ENCODE measurements at places on chromosomes 13 and 19. TPM values are rescaled to one million over a fixed set of nuclear protein-coding genes. Genes with fewer than 3 reads are reported as not detected.

GRCh38 chr13:26811581-26811980 is 51.0 kb upstream of the GPR12 start:
- no peaks in the 10 kb centered on the region for H3K4me1 ChIP-seq
- H3K36me3 ChIP-seq: no peaks in the 10 kb centered on the region
- DNase-seq: no peak
- no peak overlapping the region for H3K27ac ChIP-seq
- no peak overlapping the region for H3K4me3 ChIP-seq

- DNase-seq: no peak
- H3K27me3 ChIP-seq: no peaks in the 10 kb centered on the region
- peaks cover 6% of the 10 kb centered on the region for H3K36me3 ChIP-seq
- H3K4me3 ChIP-seq: no peak overlapping the region
These were observed 75.6 kb upstream of the KLF5 start for GRCh38 chr13:72983085-72983768.

GRCh38 chr19:7730286-7731217 is 1.4 kb downstream of the CLEC4G start:
- H3K27me3 ChIP-seq: peaks cover 45% of the 10 kb centered on the region
- H3K4me1 ChIP-seq: peaks cover 12% of the 10 kb centered on the region
- H3K27ac ChIP-seq: no peak overlapping the region

LATS2 gene
- total RNA-seq: 1.2 TPM

DNA sequence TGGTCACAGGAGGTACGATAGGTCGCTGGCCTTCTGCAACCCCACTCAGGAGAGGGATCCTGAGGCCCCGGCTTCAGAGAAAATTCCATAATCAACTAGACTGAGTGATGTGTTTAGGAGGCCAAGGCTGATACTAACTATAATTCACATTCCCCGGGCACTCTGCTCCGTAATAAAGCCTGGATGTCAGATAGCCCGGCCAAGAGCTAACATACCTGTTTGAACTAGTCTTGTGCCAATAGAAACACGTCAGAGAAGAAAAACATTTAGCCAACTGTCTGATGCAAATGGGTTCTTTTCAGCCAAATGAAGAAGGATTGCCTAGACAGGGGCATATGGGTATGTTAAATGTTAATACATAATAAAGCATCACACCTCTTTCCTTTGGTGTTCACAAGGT is 204.2 kb downstream of the TSHZ3 start:
- H3K4me3 ChIP-seq: no peak overlapping the region
- H3K27me3 ChIP-seq: peaks cover 7% of the 10 kb centered on the region

DNA sequence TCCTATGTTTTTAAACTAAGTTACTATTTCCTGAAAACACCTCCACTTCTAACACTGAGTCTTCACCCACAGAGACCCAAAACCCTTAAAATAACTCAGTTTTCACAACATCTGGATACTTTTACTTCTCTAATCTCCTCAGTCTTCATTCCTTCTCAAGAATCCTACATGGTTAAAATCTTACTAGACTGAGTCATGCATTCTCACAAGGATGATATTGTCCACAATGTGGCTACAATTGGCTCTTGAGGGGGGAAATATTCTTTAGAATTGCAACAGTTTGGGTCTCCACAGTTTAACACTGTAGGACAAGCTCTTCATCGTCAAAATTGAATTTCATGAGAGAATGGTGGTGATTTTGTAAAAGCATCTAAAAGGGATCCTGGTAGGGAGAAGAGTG is 397.1 kb downstream of the SLITRK5 start:
- H3K4me1 ChIP-seq: no peaks in the 10 kb centered on the region
- no peak overlapping the region for H3K27ac ChIP-seq
- H3K27me3 ChIP-seq: no peaks in the 10 kb centered on the region
- no peak for DNase-seq
- H3K36me3 ChIP-seq: no peaks in the 10 kb centered on the region
- no peak overlapping the region for H3K4me3 ChIP-seq

DNA sequence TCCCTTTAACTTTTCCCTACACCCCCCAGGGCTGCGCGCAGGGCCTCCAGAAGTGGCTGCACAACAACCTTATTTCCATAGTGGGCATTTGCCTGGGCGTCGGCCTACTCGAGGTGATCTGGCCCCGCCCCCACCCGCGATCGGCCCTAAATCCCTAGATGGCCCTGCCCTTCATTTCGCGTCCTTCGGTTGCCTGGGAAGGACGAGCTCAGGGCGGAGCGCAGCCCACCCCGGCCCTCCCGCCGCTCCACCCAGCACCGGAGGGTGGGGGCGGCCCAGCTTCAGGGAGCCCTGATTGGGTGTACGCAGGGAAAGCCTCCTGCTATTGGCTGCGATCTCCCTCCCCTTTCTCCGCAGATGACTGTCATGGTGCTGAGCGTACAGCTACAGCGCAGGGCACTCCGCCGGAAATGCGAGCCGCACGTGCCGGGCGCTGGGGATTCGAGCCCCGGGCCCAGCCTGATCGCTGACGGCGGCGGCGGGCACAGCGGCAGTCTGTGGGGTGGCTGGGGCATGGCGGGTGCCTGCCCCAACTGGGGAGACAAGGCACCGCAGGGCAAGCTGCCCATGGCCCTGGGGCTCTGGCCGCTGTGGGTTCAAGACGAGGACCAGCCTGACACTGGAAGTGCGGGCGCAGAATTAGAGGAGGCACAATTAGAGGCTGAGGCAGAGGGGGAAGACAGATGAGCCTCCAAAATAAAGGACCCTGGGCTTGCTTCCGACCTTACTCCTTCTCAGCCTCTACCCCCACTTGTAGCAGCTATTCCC is 4.3 kb downstream of the CD37 start:
- H3K4me3 ChIP-seq: no peak overlapping the region
- H3K36me3 ChIP-seq: peaks cover 34% of the 10 kb centered on the region
- DNase-seq: no peak
- H3K27ac ChIP-seq: no peak overlapping the region
- H3K27me3 ChIP-seq: no peaks in the 10 kb centered on the region
- peaks cover 39% of the 10 kb centered on the region for H3K4me1 ChIP-seq

- H3K27ac ChIP-seq: peak overlapping the region; percentile 99
These were observed 796 bp upstream of the LSM14A start for GRCh38 chr19:34171539-34171876.

DNA sequence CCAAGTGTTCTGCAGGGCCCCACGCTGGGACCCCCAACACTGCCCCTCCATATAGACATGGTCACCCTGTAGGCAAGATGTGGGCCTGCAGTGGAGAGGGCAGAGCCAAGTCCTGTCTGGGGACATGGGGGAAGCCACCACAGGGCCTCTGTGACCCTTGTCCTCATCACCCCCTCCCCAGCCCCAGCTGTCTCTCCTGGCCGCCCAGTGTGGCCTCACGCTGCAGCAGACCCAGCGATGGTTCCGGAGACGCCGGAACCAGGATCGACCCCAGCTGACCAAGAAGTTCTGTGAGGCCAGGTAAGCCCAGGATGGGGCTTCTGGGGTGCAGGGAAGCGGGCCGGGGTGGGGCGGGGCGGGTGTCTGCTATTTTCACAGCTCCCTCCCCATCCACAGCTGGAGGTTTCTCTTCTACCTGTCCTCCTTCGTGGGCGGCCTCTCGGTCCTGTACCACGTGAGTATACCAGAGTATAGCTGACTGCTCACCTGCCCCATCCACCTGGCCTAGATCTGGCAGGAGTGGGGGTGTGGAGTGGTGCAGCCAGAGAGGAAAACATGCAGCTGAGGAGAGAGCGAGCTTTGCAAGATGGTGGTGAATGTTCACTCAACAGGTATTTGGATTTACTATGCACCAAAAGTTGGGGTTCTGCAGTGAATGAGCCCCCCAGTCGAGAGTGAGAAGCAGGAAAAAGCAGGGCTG is 46.4 kb downstream of the CERS4 start:
- H3K4me1 ChIP-seq: no peaks in the 10 kb centered on the region
- no peaks in the 10 kb centered on the region for H3K27me3 ChIP-seq
- no peak for DNase-seq
- H3K27ac ChIP-seq: no peak overlapping the region

- no peak for DNase-seq
- peaks cover 1% of the 10 kb centered on the region for H3K36me3 ChIP-seq
- H3K4me1 ChIP-seq: peaks cover 10% of the 10 kb centered on the region
- no peaks in the 10 kb centered on the region for H3K27me3 ChIP-seq
These were observed 15.2 kb downstream of the DAPK3 start for GRCh38 chr19:3955688-3956087.

WASF3 gene
- total RNA-seq: not detected

DNA sequence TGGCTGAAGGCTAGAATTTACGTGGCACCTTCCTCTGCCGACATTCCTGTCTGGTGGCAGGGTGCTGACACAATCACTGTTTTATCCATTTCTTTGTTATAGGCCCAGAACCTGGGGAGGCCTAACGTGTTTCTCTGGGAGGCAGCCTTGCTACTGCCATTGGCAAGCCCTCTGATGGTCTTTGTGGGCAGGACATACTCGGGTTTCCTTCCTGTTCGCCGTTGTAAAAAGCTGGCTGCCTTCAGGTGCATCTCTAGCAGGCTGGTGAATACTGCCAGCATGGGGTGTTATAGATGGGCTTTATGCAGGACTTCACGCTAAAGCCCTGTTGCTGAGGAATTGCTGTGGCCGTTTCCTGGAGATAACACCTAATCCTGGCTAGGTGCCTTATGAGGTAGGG is 28.1 kb downstream of the B3GLCT start:
- no peaks in the 10 kb centered on the region for H3K36me3 ChIP-seq
- no peaks in the 10 kb centered on the region for H3K27me3 ChIP-seq
- H3K27ac ChIP-seq: no peak overlapping the region
- DNase-seq: no peak
- H3K4me3 ChIP-seq: no peak overlapping the region

DNA sequence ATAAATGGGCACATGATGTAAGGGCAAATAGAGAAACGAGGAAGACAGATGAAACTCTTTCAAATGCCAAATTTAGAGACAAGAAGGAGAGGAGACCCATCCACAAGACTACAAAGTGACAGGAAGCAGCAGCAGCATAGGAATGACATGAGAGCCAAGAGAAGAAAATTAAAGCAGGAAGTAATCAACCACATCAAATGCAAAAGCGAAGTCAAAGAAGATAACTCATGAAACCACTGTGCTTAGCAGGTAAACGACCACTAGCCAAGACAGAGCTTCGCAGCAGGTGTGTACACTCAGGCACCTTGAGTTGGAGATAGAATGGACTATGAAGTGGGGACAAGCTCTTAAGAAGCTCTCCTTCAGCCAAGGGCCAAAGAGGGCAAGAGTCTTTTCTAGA is 64.1 kb downstream of the KLF12 start:
- H3K27me3 ChIP-seq: no peaks in the 10 kb centered on the region
- H3K36me3 ChIP-seq: no peaks in the 10 kb centered on the region
- H3K27ac ChIP-seq: no peak overlapping the region
- peak; percentile 22 for DNase-seq

DNA sequence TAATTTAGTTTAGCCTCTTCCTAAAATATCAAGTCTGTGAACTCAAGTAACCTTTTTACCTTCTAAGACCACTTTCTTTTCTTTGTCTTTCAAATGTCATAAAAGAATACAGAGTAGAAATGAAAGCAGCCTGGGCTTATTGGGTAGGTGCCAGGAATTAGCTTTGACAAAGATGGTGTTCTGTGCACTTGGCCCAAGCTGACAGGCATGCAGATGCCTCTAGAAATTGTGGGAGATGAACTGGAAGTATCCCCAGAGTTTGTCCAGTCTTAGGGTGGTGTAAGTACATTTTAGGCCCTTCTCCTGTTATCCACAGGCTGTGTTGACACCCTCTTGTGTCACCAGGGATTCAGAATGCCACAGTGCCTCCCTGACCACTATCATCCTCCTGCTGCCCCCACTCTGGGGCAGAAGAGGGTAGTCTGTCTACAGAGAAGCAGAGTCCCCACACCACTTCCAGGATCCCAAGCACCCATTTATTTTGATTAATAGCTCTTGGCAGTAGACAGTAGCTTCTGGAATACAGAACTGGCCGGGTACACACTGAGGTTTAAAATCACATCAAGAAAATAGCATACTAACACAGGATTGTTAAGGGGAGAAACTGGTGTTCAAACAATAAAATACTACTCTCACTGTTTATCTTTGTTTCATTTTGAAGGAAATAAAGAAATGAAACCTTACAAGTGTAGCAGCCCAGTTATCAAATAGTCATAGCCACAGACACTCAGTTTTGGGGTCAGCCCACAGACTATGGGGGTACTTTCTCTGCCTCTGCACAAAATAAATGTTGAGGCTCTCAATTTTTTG is 343.2 kb downstream of the KCNRG start:
- peaks cover 3% of the 10 kb centered on the region for H3K27me3 ChIP-seq
- H3K4me3 ChIP-seq: no peak overlapping the region
- peaks cover 45% of the 10 kb centered on the region for H3K4me1 ChIP-seq
- DNase-seq: no peak
- H3K36me3 ChIP-seq: no peaks in the 10 kb centered on the region

DNA sequence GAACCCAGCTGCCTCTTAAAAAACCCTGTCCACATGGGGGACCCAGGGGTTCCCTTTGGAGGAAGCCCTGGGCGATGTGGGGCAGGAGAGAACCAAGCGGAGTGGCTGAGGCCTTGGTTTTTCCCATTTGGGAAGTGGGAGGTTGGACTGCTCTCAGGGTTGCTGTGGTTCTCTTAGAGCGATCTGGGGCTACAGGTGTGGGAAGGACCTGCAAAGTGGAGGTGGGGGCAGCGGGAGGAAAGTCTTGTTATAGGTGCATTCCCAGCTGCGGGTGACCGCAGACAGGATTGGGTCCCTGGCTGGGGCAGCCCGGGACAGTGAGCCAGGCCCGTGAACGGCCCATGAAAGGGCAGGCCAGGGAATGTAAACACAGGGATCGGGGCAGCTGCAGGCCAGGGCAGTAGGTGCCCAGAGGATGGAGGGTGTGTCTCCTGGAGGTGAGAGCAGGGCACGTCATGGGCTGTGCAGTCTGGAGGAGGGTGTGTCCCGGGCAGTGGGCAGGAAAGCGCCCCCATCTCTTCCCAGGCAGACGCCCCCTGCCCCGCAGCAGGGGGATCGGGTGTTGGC is 814 bp downstream of the SLC25A23 start:
- H3K27me3 ChIP-seq: no peaks in the 10 kb centered on the region
- H3K4me1 ChIP-seq: peaks cover 12% of the 10 kb centered on the region
- H3K36me3 ChIP-seq: peaks cover 25% of the 10 kb centered on the region
- DNase-seq: no peak

REEP6 gene
- 1.3 TPM for total RNA-seq

DNA sequence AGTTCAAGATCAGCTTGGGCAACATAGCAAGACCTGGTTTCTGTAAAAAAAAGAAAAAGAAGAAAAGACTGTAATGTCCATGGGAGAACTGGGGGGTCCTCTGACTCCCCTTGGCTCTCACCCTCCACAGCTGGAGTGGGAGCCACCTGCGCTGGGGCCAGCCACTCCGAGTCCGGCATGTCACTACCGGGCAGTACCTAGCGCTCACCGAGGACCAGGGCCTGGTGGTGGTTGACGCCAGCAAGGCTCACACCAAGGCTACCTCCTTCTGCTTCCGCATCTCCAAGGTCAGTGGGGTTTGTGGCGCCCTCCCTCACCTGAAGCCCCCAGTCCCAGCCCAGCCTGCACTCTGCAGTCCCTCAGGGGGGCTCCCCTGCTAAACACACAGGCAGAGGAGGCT is 14.7 kb downstream of the RYR1 start:
- no peak overlapping the region for H3K27ac ChIP-seq
- H3K4me3 ChIP-seq: no peak overlapping the region
- DNase-seq: no peak
- no peaks in the 10 kb centered on the region for H3K4me1 ChIP-seq
- H3K36me3 ChIP-seq: no peaks in the 10 kb centered on the region

MADCAM1 gene
- total RNA-seq: 0.24 TPM

CAPN12 gene
- 1.9 TPM for total RNA-seq

GRCh38 chr19:16001481-16002312 is 52.9 kb downstream of the OR10H4 start:
- no peaks in the 10 kb centered on the region for H3K36me3 ChIP-seq
- peaks cover 27% of the 10 kb centered on the region for H3K4me1 ChIP-seq
- DNase-seq: peak; percentile 69
- peak overlapping the region; percentile 70 for H3K27ac ChIP-seq
- H3K27me3 ChIP-seq: no peaks in the 10 kb centered on the region
- H3K4me3 ChIP-seq: peak overlapping the region; percentile 65
